Hindlimb muscle (tissue), 1 donor: ENCODE measurements at places on chromosomes 11 and 22. TPM values are rescaled to one million over a fixed set of nuclear protein-coding genes. Genes with fewer than 3 reads are reported as not detected.

DNA sequence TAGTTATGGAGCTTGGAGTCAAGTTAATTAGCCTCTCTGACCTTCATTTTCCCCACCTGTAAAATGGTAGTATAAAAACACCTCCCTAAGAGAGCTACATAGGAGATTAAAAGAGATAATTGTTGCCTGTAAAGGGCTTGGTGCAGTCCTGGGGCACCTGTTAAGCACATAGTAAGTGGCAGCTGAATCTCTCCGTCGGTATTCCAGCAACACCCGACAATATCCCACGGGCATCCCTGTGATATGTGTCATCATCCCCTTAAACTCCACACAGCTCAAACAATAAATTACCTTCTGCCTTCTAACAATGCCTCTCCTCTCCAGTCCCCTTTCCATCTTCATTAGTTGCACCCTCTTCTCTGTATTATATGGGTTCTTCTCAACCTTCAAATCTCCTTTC is 121.5 kb downstream of the C11orf91 start:
- DNase-seq: no peak

GRCh38 chr11:32110795-32111194 is 19.9 kb downstream of the RCN1 start:
- no peak for DNase-seq

DNA sequence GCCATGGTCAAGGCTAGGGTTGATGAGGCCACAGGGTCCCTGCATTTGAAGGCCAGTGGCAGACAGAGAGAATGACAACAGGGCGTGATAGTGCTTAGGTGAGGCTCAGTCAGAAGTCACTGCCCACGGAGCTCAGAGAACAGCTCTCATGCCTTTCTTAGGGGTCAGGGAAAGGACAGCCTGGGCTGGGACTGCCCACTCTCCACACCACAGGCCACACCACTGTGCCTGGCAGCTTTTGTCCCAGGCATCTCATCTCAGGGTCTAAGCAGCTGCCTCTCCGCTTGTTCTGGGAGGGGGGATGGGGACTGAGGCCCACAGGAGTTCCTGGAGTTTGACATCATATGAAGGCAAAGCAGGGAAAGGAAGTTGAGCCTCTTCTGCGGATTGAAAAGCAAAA is 150.2 kb upstream of the B3GAT1 start:
- no peak for DNase-seq

- peak; percentile 89 for DNase-seq
These were observed at the start of gene TRIOBP for GRCh38 chr22:37696657-37697537. TRIOBP (plus strand) TSS chr22:37697048; CDS start chr22:37701366, 4,318 bp downstream.

GRCh38 chr11:43758927-43759326 is 78.4 kb downstream of the HSD17B12 start:
- no peak for DNase-seq

DNA sequence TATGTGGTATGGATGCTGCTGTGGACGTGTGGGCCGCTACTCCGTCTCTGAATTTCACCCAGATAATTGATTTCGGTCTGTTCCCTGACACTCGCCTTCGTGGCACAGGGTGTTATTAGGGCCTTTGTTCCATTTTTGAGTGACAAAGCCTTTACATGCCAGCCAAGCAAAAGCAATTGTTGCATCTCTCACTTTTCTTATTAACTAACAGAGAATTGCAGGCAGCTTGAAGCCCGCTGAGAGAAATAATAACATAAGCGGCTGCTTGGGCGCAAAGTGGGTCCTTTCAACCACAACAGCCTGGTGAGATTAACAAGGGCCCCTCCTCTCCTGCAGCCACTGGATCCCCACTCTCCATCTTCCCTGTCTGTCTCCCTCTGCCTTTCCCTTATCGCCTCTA is 449.4 kb downstream of the NTM start:
- DNase-seq: no peak

GRCh38 chr11:26865703-26866102 is 128.2 kb upstream of the FIBIN start:
- no peak for DNase-seq

- DNase-seq: no peak
These were observed 198.6 kb downstream of the TMEM135 start for GRCh38 chr11:87236368-87236767.

GRCh38 chr11:5556596-5557188 is 8.4 kb upstream of the OR52H1 start:
- DNase-seq: no peak

- DNase-seq: no peak
These were observed 2.1 kb downstream of the LGALS12 start for GRCh38 chr11:63508009-63508408.

GRCh38 chr11:127066401-127067090 is 66.0 kb upstream of the KIRREL3 start:
- DNase-seq: peak; percentile 16

DNA sequence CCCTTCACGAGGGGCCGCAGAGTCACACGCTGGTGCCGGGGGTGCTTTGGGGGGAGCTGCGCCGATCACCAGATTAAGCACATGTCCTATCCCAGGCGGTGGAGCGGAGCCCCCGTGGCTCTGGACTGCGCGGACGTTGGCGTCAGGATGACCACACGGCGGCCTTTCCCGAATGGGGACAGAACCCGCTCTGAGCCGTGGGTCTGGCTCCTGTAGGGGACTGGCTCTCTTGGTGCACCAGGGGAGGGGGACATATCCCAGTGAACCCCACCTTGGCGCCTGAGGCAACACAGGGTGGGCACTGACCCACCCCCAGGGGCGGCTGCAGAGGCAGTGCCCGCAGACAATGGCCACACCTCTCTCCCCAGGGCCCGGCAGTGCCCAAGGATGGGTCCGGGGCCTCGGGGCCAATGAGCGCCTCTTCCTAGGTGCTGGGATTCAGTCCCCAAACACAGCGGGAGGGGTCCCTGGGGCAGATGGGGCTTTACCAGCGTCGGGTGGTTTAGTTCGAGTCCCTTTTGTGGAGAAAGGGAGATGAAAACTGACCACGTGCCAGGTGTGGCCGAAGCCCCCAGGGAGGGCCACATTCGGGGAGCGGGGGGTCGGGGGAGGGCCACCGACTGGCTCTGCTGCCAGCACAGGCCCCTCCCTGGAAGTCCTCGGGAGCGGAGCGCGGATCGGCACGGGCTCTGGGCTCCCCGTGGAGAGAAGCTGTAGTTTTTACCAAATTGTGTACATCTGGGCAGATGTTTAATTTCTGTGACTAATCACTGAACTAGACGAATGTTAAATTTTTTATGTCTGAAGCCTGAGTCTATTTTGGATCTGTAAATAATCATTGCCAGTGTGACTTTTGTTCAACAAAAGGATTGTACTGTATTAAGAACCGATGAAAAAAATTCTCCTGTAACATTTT is 58.9 kb downstream of the GRAMD4 start:
- no peak for DNase-seq

- DNase-seq: no peak
These were observed 260.9 kb downstream of the KIRREL3 start for GRCh38 chr11:126739499-126740145.

GRCh38 chr22:48199667-48200066 is 1437.2 kb downstream of the TBC1D22A start:
- no peak for DNase-seq

GRCh38 chr22:47215851-47216250 is 453.4 kb downstream of the TBC1D22A start:
- DNase-seq: no peak

GRCh38 chr11:45041596-45041995 is 90.9 kb upstream of the TP53I11 start:
- no peak for DNase-seq

Gene FZD4
- 32.1 TPM for polyA plus RNA-seq

Gene NKAPD1
- polyA plus RNA-seq: 26.1 TPM

Gene SCGB2A2
- polyA plus RNA-seq: not detected

Gene IFITM1
- polyA plus RNA-seq: 30.5 TPM

Gene EMID1
- 8.4 TPM for polyA plus RNA-seq

Gene SPDYC
- polyA plus RNA-seq: not detected
